Cerebellum (tissue), 4 donors: ENCODE measurements at places on chromosomes 4 and X.
A peak's percentile ranks its signal among the peaks of the same experiment; 100 is the strongest.

GRCh38 chrX:110311437-110312230, 6.3 kb downstream of the AMMECR1 start:
- no peak for DNase-seq

GRCh38 chr4:4685810-4686795, 144.3 kb upstream of the STX18 start:
- DNase-seq: no peak

GRCh38 chr4:166153548-166153947, 280.5 kb downstream of the TLL1 start:
- no peak for DNase-seq

DNA sequence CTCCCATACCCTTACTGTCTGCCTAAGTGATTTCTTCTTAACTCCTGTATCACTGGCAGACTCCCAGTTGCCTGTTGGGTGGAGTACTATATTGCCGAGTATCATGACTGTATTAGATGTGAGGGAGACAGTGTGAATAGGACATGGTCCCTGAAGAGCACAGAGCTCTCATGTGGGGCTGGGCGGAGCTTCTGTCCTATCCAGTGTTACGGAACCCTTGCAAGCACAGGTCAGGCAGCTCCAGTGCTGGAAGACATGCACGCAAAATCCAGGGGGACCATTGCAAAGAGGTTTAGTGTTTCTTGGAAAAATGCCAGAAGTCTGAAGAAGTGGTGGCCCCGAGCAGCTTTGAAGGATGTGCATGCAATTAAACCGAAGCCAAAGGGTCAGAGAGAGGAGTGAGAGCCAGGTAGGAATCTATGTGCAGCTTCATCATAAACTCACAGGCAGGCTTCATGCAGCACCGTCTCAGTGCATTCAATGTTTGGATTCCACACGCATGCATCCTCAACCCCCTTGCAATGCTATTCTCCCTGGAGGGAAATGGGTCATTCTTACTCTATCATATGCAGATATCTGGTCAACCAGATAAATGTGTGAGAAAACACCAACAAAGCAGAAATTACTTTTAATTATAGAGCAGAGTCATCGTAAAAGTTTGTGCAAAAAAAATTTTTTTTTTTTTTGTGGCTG, 49.7 kb upstream of the DHRSX start:
- DNase-seq: no peak

DNA sequence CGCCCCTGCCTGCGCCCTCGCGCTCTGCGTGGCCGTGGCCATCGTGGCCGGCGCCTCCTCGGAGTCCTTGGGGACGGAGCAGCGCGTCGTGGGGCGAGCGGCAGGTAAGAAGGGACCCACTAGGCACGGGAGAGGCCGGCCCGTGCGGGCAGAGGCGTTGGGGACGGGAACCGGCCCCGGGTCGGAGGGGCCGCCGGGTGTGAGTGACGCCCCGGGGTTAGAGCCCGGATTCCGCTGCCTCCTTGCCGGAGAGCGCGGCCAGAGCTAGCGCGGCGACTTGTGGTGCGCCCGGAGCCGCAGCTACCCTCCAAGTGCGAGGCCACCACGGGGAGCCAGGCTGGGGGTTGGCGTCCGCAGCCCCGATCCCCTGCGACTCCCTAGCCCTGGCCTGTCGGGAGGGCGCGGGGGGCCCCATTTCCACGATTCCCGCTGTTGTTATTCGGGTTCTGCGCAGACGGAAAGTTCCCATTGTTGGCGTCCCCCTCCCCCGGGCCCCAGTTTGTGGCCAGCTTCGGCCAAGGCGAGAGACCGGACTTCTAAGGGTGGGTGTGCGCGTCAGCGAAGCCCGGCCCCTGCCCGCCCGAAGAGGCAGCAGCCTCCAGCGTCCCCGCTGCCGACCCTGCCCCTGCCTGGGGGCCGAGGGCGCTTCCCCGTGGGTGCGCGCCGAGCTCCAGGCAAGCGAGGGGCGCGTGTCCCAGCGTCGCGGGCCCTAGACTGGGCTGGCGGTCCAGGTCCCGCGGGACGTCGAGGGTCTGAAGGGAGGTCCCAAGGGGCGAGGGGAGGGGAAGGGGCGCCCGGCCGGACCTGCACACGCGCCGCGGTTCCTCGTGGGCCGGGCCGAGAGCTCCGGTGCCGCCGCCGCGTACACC, 1.1 kb downstream of the FGFR3 start:
- DNase-seq: no peak

- no peak for DNase-seq
Measured at GRCh38 chr4:910366-911091, 21.6 kb downstream of the GAK start.

DNA sequence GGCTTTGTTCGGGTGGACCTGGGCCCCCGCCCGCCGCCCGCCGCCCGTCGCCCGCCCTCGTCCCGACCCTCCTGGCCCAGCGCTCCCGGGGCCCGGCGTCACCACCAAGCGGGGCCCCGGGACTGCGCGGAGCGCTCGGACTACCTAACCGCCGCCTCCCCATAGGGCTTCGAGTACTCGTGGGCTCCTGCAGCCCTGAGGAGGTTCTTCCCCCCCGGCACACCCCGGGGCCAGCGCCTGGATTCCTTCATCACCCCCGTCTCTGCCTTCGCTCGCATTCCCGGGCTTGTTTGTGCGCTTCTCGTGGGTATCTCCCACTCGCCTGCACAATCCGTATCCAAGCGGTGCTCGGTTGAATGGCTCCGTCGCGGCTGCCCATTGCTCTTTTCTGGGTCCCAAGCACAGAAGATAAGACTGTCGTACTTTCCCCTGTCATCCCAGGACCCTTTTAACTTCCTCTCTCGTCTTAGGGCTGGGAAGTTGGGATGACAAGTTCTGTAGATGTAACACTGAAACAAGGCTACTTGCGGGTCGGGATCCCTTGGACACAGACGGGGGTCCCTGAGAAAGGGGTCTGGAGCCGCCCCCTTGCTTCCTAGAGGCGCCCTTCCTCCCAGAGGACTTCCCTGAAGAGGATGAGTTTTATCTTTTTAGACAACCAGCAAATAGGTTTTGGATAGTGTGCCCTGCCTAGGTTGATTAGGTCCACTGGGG, 565 bp downstream of the MOB1B start:
- peak; percentile 38 for DNase-seq
